NCI-H1417 treated with DMSO at 0.1 percent for 48 hours (cell line): ENCODE measurements at places on chromosomes 16 and 17.

DNA sequence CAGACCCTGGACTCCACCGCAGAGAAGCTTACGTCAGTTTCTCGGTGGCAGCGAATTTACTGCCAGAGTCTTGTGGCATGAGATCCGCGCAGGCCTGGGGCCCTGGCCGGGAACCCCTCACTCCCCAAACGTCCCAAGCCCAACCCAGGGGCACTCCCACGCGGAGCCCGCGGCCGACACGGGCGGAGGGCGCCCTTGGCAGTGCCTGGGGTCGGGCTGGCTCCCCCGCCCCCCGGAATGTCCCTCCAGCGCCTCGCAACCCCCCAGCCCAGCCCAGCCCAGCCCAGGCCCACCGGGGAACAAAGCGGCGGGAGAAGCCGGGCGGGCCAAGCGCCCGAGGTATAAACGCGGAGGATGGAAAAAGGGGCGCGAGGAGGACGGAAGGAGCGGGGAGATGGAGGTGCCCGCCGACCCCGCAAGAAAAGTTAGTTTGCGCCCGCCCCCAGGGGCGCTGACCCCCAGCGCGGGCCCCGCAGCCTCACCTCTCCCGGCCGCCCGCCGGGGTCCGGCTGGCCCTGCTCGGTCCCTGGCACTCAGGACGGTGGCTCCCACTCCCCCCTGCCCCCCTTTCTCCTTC is 330 bp downstream of the CASKIN2 start:
- DNase-seq = no peak

DNA sequence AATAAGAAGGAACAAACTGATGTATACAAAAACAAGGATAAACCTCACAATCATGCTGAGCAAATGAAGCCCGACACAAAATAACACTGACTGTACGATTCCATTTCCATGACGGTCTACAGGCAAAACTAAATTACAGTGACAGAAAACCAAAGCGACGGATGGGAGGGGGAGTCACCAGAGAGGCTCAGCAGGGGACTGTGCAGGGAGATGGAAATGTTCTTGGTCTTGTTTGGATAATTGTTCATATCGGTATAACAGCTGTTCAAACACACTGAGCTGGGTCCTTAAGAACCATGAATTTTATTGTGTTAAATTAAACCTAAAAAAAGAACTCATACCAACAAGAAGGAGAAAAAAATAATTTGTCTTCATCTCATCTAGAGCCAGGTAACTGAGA is 97.8 kb downstream of the NXN start:
- DNase-seq = peak; percentile 63

GRCh38 chr16:55077266-55077665 is 146.6 kb downstream of the IRX5 start:
- no peak for DNase-seq

DNA sequence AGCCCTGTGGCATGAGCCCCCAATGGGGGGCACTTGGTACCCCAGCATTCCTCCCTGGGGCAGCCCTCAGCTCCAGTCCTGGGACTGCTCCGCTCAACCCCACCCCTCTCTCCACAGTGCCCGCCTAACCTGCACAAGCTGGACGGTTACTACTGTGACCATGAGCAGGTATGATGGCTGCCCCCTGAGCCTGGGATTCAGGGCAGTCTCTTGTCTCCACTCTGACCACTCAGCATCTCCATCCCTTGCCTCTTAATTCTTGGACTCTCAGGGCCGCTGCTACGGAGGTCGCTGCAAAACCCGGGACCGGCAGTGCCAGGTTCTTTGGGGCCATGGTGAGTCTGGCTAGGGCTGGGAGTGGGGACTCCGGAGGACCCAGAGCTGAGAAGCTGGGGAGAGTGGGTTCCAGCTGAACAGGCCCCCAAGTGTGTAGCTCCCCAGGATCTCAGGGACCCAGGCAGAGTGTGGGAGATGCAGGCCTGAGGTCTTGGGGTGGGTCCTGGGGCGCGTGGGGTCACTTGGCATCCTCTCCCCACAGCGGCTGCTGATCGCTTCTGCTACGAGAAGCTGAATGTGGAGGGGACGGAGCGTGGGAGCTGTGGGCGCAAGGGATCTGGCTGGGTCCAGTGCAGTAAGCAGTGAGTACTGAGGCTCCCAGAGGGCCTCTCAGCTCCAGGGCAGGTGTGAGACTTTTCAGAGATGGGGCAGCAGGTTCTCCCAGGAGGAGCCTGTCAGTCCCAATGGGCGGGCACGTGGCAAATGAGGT is 18.0 kb downstream of the ADAM11 start:
- DNase-seq = no peak

- no peak for DNase-seq
Measured at GRCh38 chr16:54284319-54284930, 2.2 kb downstream of the IRX3 start.

GRCh38 chr17:67420994-67421393 is 43.9 kb downstream of the PITPNC1 start:
- no peak for DNase-seq

DNA sequence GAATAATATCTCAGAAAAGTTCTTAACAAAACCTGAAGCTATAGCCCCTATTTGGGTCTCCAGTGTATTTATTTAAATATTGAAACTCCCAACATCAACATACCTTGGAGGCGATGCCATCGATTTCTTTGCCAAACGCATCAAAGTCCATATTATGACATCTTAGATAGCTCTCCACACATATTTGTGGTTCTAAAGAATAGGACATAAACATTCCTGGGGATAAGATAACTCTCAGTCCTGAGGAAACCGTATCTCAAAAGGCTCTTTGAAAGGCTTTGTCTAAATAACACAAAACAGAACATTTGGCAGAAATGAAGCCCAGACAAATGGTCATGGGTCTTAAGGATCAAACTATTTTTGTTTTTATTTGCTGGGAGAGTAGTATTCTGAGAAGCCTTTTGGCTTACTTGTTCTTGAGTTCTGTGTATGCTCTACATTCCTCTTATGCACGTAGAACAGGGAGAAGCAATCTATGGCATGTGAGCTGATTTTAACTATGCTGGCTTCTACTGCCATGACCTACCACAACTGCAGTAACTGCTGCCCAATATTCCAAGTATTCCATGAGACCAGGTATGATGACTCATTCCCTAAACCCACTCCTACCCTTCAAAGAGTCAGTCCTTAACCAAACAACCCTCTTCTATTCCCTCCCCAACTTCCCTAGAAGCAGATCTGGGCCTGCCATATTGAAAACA is 279.0 kb upstream of the ZFHX3 start:
- no peak for DNase-seq
